Upper lobe of right lung (tissue), 1 donor: ENCODE measurements at places on chromosomes 7 and 10. TPM values are rescaled to one million over a fixed set of nuclear protein-coding genes. Genes with fewer than 3 reads are reported as not detected.

- no peak for DNase-seq
- no peak overlapping the region for H3K4me3 ChIP-seq
- no peaks in the 10 kb centered on the region for H3K4me1 ChIP-seq
- no peaks in the 10 kb centered on the region for H3K36me3 ChIP-seq
- no peak overlapping the region for H3K27ac ChIP-seq
- H3K27me3 ChIP-seq = peaks cover 14% of the 10 kb centered on the region
These were observed 11.9 kb downstream of the NPTX2 start for GRCh38 chr7:98629001-98629431.

The SPDYE18 gene
- not detected for total RNA-seq

The SMKR1 gene
- total RNA-seq = not detected

The LHFPL3 gene
- not detected for total RNA-seq

The H2BK1 gene
- not detected for total RNA-seq
